ENCODE measurements at places on chromosomes 16 and 17.

DNA sequence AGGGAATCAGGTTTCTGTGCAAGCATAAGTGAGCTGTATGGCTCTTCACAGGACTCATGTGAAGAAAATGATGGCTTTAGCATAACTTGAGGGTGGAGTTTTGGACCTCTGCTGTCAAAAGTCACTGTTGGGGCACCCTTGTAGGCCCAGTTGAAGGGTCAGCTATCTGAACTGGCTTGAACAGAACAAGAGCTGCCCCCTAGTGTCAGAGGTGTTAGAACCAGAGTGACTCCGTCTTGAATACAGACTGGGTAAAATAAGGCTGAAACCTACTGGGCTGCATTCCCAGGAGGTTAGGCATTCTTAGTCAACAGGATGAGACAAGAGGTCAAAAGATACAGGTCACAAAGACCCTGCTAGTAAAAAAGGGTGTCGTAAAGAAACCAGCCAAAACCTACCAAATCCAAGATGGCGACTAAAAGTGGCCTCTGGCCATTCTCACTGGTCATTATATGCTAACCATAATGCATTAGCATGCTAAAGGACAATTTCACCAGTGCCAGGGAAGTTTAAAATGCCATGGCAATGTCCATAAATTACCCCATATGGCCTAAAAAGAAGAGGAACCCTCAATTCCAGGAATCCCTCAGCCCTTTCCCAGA lies 484.0 kb upstream of the ERCC4 start:
- DNase-seq = no peak

GRCh38 chr16:30053376-30054015 lies 12.1 kb upstream of the ALDOA start:
- no peak for DNase-seq

DNA sequence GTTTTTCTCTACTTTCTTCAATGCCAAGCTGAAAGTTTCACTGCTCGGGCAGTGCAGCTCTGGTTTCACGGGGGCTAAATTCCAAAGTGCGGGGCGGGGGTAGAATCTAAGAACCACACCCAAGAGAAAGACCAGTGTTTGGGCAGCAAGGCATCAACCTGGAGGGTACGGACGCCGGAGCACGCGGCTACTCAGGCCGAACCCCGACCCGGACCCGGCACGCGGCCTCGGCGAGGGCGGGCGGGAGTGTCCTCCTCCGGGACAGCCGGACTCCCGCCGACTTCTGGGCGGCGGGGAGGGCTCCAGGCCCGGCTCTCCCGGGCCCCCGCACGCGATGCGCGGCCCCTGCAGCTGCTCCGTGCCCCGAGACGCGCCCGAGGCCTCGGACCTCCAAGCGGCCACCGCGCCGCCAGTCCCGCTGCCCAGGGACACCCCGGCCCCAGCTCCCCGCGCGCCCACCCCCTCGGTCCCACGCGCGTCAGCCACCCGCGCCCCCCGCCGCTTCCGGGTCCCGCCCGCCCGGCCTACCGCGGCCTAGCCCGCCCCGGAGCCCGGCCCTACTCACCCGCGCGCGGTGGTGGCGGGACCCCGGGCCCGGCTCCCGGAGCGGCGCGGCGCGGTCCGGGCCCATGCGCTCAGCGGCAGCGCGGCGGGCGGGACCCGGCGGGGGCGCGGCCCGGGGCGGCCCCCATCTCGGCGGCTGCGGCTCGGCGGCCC lies 561 bp downstream of the AXIN1 start:
- DNase-seq = peak; percentile 40

- no peak for DNase-seq
Measured at GRCh38 chr17:62179525-62180161, 114.6 kb upstream of the MED13 start.

- no peak for DNase-seq
Measured at GRCh38 chr16:55035956-55036355, 105.3 kb downstream of the IRX5 start.

GRCh38 chr16:88506723-88507122 lies 53.6 kb downstream of the ZFPM1 start:
- DNase-seq = no peak

- peak; percentile 31 for DNase-seq
Measured at GRCh38 chr16:31128711-31129567, 6.6 kb downstream of the PRSS8 start.

DNA sequence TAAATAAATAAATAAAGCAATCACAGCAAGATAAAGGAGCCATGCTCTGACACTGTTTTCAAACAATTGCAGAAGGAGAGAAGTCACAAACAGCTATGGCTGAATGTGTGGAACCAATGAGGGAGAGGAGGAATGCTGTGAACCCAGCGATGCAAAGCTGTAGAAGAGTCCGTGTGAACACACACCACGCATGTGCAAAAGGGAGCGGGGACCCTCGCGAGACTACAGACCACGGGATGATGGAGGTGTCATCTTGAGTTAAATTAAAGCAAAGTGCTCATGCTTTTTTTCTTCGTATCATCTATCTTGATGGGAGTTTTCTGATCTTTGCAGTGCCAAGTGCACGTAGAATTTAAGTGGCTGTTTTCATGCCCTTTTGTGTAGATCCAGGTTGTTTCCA lies 123.8 kb upstream of the CDH5 start:
- no peak for DNase-seq

GRCh38 chr17:39939588-39940419 lies 12.3 kb downstream of the LRRC3C start:
- peak; percentile 20 for DNase-seq

DNA sequence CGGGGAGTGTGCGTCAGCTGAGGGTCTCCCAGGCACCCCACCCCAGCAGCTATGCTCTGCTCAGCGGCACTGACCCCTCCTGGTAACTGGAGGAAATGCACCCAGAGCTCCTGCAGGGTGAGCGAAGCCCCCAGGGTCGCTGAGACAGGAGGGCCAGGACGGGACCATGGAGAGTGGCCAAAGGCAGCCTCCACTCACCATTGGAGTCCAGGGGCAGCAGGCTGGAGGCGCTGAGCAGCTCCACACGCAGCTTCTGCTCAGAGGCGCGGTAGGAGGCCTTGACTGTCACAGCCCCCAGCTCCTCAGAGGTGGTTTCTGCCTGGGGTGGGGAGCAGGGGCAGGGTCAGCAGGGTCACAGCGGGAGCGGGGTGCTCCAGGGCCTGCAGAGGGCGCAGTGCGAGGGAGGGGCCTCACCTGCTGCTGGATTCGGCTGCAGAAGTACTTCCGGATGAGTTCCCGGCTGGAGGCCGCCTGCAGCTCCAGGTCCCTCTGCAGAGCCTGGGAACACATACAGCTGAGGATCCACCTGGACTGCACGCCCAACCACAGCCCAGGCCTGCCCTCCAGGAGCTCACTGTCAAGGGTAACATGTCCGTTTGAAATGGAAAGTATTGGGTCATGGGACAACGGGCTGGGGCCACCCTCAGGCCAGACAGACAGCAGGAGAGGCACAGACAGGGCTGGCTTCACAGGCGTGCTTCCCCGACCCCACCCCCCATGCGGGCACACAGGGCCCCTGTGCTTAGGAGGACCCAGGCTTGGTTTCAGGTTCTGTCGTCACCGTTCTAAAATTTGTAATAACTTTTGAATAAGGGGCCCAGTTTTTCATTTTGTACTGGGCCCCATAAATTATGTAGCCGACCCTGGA lies 13.8 kb downstream of the UNC13D start:
- DNase-seq = peak; percentile 29

GRCh38 chr17:79000396-79001189 lies 9.0 kb downstream of the CANT1 start:
- no peak for DNase-seq

DNA sequence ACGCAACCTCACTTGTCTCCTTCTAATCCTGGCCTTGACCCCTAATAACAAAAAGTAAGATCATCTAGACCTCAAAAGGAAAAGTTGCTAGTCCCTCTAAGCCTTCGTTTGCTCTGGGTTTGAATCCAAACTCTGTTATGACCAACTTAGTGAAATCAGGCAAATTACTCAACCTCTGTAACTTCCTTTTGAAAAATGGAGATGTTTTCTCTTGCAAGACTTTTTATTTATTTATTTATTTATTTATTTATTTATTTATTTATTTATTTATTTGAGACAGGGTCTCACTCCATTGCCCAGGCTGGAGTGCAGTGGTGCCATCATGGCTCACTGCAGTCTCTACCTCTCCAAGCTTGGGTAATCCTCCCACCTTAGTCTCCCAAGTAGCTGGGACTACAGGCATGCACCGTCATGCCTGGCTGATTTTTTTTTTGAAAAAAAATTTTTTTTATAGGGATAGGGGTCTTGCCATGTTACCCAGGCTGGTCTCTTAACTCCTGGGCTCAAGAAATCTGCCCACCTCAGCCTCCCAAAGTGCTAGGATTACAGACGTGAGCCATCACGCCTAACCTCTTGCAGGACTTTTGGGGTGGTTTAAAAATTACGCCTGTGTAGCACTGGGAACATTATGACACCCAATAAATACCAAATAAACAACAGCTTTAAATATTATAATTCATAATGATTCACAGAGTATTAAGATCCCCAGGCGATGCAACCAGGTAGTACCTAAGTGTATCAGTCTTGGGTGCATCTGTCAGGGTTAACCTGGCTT lies 63.4 kb downstream of the PITPNC1 start:
- DNase-seq = no peak

- no peak for DNase-seq
Measured at GRCh38 chr17:72122765-72123529, 2.1 kb downstream of the SOX9 start.

DNA sequence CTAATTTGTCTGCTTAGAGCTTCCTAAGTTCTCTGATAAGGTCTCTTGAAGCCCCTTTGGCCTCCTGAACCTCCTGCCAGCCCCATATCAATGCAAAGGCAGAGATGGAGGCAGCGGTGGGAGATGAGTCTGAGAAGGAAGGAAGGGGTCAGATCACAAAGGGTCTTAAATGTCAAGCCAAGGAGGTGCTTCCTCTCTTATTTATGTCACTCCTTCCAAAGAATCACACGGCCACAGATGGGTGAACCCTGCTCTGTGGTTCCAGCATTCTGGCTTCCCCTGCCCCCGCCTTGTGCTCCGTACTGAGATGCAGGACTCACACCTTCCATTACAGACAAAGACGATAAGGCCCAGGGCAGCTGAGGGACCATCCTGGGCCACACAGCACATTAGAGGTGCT lies 96.3 kb downstream of the GSG1L start:
- DNase-seq = no peak

DNA sequence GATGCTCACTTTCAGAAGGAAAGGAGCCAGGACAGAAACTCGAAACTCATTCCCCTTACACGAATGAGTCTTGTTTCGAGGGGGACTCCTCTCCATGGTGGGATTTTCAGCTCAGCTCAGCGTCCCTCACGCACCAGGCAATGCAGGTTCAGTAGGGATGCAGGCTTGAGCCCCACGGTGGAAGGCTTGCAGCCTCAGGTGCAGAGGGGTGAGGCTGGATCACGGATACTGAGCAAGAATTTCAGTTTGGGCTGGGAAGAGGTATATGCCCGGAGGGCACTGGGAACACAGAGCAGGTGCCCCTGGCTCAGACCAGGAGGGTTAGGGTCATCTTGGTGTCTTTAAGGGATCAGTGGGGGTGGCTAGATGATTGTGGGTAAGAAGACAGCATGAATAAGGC lies 344.9 kb upstream of the TNRC6C start:
- no peak for DNase-seq

DNA sequence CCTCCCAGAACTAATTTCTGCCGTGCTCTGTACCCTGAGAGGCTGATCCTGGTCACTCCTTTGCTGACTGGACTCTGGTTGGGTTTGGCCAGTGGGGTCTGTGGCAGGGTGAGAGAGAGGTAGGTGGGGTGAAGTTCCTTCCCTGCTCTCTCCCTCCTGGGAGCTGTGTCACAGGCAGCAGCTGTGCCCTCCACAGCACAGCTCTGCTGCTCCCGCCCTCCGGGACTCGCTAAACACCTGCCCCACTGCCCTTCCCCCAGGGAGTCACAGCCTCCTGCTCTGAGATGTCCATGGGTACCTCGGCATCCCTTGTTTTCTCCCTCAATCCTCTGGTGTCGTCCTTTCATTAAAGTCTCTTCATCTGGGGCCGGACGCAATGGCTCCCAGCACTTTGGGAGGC lies 66.4 kb downstream of the SRCIN1 start:
- DNase-seq = no peak

GRCh38 chr16:81319221-81319912 lies 4.6 kb downstream of the GAN start:
- no peak for DNase-seq

DNA sequence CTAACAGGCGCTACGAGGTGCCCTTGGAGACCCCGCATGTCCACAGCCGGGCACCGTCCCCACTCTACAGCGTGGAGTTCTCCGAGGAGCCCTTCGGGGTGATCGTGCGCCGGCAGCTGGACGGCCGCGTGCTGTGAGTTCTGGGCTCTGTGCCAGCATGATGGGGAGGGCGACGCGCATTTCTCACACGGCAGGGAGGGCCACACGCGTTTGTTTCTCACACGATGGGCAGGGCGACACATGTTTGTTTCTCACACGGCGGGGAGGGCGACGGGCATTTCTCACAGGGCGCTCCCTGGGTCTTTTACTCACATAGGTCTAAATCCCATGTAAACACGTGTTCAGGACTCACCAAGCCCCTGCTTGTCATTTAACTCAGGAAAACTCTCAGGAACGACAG lies 4.4 kb downstream of the GAA start:
- DNase-seq = no peak

DNA sequence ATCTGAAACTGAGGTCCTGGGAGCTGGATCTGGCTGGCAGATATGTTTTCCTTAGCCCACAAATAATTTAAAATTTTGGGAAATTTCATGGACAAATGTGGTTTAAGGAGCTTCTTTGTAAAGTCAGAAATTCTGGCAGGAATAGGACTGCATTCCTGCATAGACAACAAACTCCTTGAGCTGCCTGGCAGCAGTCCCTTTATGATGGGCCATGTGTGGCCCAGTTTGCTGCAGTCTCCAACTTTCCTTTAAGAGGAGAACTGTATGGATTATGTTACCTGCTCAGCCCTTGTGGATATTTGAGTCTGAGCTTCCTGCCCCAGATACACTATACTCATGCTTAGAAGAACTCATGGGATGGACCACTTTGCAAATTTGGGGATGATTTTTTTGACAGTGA lies 48.5 kb upstream of the HS3ST2 start:
- DNase-seq = no peak

DNA sequence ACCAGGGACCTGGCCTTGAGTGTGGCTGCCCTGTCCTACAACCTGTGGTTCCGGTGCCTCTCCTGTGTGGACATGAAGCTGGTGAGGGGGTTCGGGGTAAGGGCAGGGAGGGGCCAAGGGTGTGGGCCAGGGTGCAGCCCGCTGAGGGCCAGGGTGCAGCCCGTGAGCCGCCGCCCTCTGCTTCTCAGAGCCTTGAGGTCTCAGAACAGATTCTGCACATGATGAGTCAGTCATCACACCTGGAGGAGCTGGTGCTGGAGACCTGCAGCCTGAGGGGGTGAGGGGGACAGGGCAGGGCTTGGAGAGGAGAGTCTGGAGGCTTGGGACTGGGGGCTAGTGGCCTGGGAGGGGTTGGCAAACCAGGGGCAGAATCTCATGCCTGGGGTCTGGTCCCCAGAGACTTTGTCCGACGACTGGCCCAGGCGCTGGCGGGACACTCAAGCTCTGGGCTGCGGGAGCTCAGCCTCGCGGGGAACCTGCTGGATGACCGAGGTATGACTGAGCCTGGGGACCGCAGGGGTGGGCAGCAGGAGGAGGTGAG lies 2.2 kb downstream of the CARMIL2 start:
- no peak for DNase-seq
